Choroid plexus epithelial cell (primary cell): ENCODE measurements at places on chromosomes 11 and 22.

DNA sequence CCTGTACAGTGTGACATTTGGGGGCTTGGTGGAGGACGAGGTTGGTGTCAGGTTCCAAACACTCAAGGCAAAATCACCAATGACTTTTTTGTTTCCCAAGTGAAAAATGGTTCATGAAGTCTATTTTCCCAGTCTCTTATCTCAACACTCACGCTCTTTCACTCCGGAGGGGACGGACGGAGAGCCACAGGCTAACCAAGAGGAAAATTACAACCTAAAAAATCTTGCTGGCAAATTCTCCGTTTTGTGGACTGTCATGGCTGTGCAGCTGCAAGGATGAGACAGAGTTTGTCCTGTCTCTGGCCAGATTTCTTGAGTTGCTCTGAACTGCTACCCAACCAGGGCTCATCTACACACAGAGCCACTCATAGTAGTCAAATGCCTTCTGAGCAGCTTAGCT is 101.2 kb downstream of the ABTB2 start:
- DNase-seq: no peak

GRCh38 chr11:76025068-76025467 is 181.2 kb downstream of the WNT11 start:
- peak; percentile 95 for DNase-seq

GRCh38 chr11:1307163-1307870 is 2.1 kb downstream of the TOLLIP start:
- DNase-seq: no peak

DNA sequence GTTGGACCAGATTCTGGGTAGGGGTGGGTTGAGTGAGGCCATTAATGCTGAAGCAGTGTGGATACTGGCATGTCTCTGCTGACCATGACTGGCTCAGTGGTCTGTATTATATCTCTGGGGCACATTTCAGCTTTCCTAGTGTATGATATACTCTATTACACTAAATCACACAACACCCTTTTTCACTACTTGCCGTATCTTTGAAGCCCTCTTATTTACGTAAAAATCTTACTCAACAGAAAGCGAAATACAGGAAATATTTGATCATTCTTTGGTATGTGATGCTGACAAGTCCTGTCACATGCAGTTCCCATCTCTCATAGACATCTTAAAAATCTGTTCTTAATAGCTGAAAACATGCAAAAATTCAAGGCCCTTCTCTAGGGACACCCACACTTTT is 40.3 kb downstream of the OR5B17 start:
- peak; percentile 50 for DNase-seq

DNA sequence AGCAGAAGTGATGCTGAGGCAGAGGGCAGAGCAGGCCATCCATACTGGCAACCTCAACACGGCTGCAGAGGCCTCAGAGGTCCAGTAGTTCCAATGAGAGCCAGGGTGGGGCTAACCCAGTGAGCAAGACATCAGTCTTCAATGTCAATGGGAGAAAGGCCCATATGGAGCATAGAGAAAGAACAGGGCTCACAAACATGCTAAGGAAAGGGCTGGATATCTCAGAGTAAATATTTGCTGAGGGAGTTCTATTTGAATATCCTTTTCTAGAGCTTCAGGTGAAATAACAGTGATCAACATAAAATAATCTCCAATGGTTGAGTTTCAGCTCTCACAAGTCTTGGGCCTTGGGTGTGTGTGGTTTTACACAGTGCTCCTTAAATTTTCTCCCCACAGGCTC is 50.8 kb upstream of the CCDC90B start:
- no peak for DNase-seq

DNA sequence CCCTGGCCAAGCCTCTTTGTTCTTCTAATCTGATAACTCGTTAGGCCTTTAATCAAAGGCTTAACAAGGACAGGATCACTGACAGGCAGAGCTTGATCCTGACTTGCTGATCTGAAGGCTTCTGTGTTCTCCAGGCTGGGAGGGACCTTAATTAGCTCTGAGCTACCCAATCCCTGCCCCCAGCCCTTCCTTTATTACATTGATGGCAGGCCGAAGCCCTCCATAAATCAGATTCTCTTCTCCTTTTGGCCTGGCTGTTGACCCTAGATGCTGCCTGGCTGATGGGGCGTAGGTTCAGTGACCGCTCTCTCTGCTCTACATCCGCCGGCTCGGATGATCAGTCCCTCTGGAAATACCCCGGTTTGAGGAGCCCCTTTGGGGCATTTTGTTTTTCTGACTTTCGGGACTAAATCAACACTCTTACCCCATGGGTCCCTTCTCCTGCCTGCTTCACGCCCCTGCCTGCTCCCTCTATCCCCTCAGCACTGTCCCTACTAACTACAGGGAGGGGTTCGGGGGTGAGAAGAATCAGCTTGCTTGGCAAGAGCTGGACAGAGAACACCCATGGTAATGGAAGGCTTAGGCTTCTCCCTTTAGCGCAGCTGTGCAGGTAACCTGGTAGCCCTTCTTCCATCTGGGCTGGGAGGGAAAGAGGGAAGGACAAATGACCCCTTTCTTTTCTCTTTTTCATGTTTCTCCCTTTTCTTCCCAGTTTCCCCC is 10.0 kb upstream of the RRM1 start:
- DNase-seq: no peak

- DNase-seq: no peak
Measured at GRCh38 chr11:132256528-132257279, 886.3 kb downstream of the NTM start.

DNA sequence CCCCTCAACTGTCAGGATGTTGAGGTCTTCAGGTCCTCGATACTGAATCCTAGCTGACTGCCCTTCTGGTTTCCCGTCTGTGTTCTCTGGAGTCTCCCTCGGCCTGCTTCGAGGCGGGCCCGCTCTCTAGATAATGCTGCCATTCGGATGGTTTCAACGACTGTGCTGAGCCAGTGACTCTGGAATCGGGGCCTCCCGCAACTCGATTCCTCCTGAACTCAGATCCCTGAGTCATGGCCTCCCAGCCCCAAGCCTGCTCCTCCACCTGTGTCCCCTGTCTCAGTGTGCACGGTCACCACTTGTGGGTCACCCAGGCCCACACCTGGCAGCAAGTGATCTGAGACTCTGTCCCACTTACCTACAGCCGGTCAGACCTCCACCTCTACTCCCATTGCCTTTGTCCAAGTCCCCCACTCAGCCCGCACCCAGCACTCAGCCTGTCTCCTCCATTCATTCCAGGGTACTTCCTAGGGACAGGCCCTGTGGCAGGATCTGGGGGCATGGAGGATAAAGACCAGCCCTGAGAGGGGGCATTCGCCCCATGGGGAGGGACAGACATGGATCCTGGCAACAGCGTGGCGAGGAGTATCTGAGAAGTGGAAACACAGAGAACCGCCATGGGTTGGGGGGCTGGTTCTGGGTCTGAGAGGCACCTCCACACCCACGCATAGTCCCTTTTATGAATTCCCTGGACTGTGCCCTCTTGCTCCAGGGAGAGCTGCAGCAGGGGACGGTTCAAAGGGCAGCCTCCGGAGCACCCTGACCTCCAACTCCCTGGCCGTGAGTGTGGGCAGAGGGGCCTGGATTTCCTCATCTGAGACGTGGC is 14.3 kb downstream of the MPST start:
- no peak for DNase-seq

DNA sequence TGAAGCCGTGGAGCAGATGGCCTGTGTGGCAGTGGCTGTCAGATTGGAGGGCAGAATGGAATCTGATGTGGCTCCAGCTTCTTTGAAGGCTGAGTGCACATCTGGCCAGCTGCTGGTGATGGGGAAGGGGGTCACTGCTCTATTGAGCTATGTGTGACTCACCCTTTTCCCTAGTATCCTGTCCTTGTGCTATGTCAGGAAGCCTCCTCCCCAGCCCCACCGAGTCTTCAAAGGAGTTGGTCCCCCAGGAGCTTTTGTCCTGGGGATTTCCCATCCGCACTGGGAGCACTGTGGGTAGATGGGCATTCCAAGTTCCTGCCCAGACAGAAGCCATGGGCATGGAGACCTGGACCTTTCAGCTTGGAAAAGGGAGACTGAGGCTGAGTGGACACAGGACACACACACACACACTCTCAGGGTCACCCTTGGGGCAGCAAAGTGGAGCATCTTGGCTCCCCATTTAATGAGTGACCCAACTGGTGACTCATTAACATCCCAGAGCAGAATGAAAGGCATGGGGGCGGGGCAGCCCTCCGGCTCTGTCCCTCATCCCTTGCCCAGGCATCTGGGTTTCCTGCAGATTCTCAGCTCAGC is 3.3 kb downstream of the SERPINH1 start:
- peak; percentile 68 for DNase-seq

- DNase-seq: peak; percentile 50
Measured at GRCh38 chr22:44026630-44027511, 2.8 kb downstream of the PARVB start.

DNA sequence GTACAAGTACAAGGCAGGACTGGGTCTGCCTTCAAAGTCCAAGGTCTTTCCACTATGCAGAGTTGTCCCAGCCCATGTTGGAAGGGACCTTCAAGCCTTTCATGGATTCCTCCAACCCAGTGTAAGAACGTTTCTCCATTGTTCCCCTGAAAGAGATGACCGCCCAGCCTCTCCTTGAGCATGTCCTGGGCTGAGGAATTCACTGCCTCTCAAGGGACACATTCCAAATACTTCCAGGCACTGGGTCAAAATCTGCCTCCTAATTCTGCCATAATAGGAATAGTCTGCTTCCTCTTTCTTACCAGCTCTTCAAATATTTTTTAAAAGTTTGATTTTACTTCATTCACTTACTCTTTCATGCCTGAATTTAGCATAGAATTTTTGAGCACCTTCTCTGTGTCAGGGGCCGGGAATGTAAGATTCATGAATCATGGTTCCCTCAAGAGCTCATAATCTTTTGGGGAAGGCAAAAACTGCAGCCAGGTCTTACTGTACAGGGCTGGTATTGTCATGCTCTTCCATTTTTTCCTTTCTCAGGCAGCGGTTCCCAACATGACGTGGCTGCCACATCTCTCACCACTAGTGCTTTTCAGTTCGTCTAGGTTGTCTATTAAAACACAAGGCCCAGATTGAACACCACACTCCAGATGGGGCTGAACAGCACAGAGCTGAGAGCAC is 143.3 kb upstream of the TBCEL start:
- DNase-seq: no peak

DNA sequence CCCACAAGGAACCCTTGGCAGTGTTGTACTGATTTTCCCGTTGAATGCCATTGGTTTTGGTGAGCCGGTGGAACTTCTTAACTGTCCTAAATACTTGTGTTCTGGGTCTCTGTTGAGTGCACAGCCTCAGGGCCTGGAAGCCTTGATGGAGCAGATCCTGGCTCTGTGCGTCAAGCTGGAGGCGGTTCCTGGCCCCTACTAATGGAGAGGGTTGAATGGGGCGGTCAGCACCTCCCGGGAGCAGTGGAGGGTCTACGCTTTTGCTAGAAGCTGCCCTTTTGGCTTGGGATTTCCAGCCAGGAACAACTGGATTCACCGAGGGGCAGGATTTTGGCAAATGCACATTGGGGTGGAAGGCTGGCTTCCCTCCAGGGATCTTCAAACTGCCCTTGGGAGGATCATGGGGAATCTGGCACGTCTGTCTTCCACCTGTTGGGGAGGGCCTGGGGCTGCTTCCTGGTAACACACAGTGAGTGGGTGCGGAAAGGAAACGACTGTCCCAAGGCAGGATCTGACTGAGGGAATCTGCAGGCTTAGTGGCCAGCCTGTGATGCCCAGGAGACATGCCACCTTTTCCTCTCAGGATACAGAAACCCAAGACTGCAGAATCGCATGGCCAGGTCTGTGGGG is 6.9 kb upstream of the OSBPL5 start:
- no peak for DNase-seq

- DNase-seq: no peak
Measured at GRCh38 chr11:63791495-63792167, 21.6 kb upstream of the SPINDOC start.

GRCh38 chr22:20090730-20091240 is 10.7 kb downstream of the DGCR8 start:
- DNase-seq: no peak
